ENCODE measurements at places on chromosomes 3 and 15.
A peak's percentile ranks its signal among the peaks of the same experiment; 100 is the strongest.

- DNase-seq: no peak
Observed at GRCh38 chr3:69741032-69741767, 1.9 kb downstream of the MITF start.

GRCh38 chr15:43383070-43383469, 12.2 kb downstream of the TUBGCP4 start:
- no peak for DNase-seq

DNA sequence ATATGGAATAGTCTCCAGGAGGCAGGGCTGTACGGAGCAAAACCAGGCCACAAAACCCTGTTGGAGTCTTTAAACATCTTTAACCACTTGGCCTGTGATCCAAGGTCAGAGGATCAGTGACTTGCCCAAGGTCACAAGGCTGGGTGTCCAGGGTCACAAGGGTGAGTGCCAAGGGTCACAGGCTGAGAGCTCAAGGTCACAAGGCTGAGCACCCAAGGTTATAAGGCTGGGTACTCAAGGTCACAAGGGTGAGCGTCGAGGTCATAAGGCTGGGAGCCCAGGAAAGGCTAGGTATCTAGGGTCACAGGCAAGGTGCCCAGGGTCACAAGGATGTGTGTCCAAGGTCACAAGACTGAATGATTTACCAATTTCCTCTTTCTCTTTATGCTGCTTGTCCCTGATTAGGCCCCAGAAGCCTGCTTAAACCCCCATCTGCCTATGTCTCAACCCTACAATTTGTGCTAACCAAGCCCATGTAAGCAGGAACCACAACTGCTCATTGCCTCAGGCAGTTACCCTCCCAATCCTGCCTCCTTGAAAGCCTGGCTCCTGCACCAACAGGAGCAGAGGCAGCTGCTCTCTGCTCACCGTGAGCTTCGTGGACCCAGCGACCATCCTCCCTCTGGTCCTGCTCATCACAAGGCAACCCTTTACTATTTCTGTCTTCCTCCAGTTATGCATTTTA, 51.5 kb downstream of the MGLL start:
- no peak for DNase-seq

DNA sequence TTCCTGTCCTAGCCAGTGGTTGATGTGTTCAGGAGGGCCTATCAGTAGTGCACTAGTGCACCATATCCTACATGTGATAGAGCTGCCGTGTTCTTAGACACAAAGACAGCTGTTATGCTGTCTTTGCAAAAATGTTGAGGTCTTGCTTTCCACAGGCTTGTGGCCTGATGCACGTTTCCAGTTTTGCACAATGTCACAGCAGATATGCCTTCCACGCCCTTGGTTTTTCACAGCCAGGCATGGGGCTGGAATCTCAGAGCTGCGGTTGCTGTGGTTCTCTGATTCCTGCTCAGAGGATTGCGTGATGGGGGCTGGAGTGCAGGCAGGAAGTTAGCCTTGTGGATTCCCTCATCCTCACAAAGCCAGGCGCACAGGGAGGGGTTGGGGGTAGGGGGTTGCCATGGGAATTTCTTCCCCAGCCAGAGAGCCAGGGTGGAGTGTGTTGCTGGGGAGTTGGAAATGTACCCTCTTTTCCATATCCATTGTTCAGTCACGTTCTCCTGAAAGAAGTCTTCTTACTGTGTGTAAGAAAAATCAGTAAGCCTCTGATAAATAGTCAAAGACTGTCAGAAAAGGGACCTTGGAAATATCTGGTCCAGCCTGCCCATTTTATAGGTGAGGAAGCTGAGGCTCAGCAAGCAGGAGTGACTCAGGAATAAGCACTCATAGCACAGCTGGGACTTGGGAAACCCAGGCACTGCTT, 79.4 kb downstream of the SMAD3 start:
- DNase-seq: peak; percentile 79

- no peak for DNase-seq
Observed at GRCh38 chr3:64865839-64866570, 178.2 kb upstream of the ADAMTS9 start.

DNA sequence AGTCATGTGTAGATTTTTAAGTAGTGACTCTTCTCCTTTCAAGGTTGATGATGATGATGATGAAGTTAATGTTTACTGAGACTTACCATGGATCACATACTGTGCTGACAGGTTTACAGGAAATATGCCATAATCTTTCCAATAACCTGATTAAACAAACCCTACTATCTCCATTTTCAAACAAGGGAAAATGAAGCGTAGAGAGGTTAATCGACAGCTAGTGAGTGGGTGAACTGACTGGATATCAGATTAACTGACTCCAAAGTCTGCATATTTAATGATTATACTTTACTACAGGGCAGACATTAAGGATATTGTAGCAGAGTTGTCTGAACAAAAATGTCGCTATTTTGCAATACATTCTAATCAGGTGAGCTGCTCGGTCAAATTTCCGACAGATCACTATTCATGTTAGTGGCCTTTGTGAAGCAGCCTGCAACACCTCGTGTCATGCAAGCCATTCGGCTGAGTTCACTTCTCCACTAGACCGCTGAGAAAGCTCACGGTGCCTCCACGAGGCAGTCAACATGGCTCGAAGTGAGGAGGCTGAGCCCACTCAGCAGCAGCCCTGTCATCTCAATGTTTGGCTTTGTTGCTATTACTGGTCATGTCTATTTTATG, 264.2 kb downstream of the NFKBIZ start:
- DNase-seq: peak; percentile 96

DNA sequence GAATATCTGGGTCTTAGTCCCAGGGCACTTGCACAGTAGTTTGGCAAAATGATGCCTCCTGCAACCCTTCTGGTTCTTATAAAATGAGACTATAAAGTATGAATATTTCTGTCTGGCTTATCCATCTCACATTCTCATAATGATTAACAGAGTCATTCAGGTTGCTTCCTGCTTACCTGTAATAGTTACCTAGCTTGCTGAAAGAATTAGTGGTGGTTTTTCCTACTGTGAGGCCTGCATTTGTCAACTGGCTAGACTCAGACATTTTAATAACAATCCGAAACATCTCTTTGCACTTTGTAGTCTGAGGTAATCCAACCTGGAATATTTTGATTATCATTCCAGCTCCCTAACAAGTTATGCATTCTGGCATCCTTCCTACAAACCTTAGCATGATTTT, 75.6 kb upstream of the POU1F1 start:
- no peak for DNase-seq

DNA sequence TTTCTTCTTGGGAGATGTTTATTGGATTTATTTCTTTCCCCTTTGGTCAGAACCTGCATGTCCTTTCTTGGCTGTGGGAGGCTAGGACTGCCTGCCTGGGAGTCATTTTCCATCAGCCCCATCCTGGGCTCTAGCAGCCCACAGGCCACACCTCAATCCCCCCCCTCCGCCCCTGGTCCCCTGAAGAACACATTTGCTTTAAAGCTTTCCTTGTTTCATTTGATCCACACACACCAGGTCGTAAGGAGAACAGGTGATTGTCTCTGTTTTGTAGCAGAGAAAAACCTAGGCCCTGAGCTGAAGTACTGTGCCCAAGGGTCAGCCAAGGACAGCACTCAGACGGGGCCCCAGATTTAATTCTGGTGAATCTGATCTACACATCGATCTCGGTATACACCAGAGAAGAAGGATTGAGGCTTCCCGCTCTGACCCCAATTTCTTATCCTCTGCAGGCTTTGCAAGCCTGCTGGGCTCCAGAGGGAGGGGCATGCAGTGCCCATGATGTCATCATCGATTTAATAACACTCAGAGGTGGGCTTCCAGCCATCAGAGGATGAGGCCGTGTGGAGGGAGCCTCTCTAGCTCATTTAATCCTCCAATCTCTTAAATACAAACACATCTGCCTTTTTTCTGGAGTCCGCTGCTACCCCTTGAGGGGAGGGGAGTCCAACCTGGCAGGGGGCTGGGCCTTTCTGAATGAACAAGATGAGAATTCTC, 1.7 kb upstream of the CLN6 start:
- DNase-seq: no peak

DNA sequence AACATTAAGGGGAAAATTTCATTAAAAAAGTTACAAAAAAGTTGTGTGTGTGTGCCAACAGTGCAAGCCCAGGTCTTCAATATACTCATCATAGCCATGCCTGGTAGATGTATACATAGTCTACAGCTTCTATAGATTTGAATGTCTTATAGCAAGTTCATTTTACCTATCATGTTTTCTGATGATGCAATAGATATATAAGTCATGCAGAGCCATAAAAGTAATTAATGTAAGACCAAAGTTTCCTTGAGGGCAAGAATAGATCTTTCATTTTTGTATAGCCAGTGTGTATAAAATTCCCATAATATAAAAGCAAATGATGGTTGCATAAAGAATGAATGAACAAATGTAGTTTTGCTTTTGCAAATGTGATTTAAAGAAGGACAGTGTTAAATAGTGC, 1138.4 kb downstream of the TBL1XR1 start:
- DNase-seq: no peak

DNA sequence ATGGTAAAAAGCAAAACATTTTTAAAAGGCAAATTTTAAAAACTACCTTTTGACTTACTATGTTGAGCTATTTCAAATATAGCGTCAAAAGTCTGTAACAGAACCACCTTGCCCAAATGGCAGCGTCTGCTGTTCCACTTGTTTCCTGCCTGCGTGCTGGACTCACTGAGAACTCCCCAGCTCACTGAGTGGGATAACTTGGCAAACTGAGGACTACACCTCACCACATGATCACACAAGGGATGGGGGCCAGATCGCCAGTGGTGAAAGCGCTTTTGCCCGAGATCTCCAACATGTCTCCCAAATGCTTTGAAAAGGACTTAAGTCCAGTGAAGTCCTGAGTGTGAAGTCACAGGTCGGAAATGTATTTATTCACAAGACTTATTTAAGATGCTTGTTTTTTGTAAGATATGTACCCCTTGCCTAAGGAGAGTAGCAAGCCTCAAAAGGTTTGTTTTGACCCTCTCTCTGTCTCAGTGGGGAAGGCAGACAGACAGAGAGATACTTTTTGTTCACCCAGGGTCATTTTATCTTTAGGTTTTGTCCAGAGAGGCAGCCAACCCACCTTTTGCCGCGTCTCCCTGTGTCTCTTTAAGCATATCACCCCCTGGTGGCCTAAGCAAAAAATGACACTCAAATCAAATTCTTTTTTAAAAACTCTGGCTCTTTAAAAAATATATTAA, 192.6 kb downstream of the PDZRN3 start:
- DNase-seq: no peak

- no peak for DNase-seq
Observed at GRCh38 chr15:32096916-32097617, 66.8 kb downstream of the CHRNA7 start.

- DNase-seq: no peak
Observed at GRCh38 chr3:56200251-56200650, 268.0 kb downstream of the ERC2 start.

GRCh38 chr15:57476533-57476975, 100.2 kb downstream of the CGNL1 start:
- DNase-seq: no peak

DNA sequence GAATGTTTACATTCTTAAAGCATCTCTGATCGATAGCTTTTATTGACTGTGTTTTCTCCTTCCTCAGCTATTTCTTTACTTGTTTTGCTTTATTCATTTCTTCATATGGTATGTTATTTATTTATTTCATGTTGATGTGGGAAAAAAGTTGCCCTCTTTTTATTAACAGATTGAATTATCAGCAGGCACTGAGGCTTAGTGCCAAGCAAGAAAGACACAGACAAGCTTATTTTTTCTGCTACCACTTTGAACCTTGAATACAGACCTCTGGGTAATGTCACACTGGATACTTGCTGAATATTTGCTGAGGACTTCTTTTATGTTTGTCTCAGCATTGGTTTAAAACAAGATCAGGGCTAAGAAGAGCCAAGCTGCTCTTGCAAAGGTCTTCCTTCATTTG, 162.0 kb upstream of the CNTN6 start:
- no peak for DNase-seq

- no peak for DNase-seq
Observed at GRCh38 chr15:57533448-57533799, 58.3 kb upstream of the MYZAP start.

- DNase-seq: no peak
Observed at GRCh38 chr3:172065967-172066762, 26.8 kb downstream of the FNDC3B start.

DNA sequence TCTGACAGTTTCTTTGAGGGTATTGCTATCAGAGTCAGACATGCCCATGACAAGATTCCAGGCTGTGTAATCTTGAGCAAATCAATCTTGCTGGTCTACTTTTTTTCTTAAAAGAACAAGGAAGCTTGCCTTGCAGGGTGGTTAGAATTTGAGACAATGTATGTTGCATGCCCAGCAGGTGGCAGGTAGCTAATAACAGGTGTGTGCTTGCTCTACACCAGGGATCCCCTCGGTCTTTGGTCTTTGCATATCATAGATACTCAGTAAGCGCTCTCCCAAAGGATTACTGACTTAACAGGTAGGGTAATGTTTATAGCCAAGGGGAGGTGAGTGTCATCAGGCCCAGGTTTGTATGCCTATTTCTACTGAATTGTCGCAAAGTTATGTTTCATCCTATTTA, 37.3 kb downstream of the CACNA1D start:
- DNase-seq: no peak

DNA sequence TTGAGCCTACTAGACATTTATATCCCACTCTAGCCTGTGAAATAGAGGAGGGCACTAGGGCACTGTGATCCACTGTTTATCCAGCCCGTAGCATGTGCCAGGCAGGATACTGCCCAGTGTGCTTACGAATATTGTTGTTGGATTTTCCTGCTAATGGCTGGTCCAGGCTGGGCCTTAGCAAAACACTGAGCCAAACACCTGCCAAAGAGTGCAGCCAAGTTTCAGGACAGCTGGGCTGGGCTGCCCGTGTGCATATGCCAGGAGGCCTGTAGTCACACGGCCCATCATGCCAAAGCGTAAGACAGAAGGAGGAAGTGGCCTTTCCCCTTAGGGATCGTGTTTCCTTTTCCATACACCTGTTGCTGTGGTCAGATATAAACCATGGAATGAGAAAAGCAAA, 54.5 kb upstream of the ABHD10 start:
- DNase-seq: no peak

GRCh38 chr3:128573707-128574162, 76.9 kb downstream of the RPN1 start:
- no peak for DNase-seq

DNA sequence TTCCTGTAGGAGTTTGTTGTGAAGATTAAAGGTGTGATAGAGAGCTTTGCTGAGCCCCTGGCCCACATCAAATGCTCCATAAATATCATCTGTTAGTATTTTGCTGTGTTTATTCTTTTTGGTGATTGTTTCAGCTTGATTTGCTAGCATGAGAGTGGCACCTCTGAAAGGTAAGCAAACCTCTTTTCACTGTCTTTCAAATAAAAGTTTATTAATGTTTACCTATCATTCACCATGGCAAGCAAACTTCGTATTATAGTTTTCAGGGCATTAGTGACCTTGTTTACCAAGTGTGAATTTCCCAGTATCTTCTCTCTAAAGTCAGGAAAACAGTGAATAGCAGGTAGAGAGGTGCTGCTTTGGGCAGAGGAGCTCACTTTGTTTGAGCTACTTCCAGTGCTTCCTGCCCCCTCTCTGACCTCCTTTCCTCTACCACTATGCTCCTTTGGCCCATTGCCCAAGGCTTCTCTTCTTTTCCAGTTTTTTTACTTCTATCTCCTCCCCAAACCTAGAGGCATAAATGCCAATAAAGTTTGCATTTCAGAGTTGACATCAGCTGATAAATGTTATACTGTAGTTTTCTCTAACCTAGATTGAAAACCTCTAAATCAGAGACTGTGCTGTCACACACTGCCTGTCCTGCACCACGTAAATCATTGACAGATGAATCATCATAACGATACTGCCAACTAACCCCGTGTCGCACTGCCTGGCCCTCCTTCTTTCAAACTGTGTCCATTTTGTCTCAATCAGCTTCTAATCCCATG, 569.0 kb downstream of the TUSC7 start:
- no peak for DNase-seq

- peak; percentile 22 for DNase-seq
Observed at GRCh38 chr15:91853948-91854638, 585 bp downstream of the SLCO3A1 start.

Measured in trophoblast cell (in vitro differentiated cells and primary cell).